ENCODE measurements at places on chromosomes 7 and 10.

- no peak for DNase-seq
Measured at GRCh38 chr7:88396295-88396947, 89.7 kb upstream of the STEAP4 start.

GRCh38 chr7:55018361-55019190 is at the start of gene EGFR:
Gene EGFR (plus strand): TSS chr7:55019017. CDS start chr7:55019278, 261 bp downstream.
- no peak for DNase-seq

DNA sequence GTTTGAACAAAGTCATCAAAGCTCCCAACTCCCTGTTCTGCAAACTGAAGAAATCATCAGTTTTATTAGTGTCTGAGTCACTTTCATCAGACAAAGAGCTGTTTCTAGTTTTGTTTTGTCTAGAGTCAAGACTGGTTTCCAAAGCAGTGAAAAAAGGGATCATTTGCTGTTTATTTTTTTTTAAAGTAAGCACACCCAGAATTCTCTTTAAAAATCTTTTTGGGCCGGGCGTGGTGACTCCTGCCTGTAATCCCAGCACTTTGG is 972.0 kb upstream of the CELF2 start:
- DNase-seq, result no peak

DNA sequence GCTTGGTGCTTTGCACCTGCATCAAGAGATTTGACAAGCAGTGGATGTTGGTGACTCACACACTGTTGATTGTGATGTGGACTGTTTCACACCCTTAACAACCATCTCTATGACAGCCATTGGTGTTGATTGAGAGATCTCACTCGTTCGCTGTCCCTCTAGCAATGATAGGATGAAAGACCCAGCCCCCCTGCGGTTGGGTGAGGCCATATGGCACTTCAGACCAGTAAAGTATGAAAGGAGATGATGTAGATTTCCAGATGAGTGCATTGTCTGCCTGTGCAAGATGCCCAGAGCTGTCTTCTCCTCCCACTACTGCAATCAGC is 138.7 kb upstream of the PRR15 start:
- no peak for DNase-seq

Measured in stimulated activated CD4-positive, alpha-beta T cell treated with anti-CD3 and anti-CD28 coated beads, Interleukin-12 subunit alpha, Interleukin-12 subunit beta, amount 100 ng/mL, for 24 hours (primary cell).